Fibroblast of lung (primary cell): ENCODE measurements at places on chromosomes 13 and 19. TPM values are rescaled to one million over a fixed set of nuclear protein-coding genes. Genes with fewer than 3 reads are reported as not detected.

Gene TNNI3
- not detected in 2 replicates for total RNA-seq

Gene POP4
- total RNA-seq = 68.1 and 77.1 TPM in 2 replicates

Gene COMP
- 0.17 and 0.26 TPM in 2 replicates for total RNA-seq

Gene DOCK9
- 10.3 and 18.2 TPM in 2 replicates for total RNA-seq

Gene ZSCAN4
- total RNA-seq = not detected in 2 replicates

Gene TNFSF9
- total RNA-seq = 0.26 and 0.66 TPM in 2 replicates

Gene LGALS7
- not detected in 2 replicates for total RNA-seq

Gene POU2F2
- total RNA-seq = under 0.01 and 0.17 TPM in 2 replicates

Gene ZNF525
- total RNA-seq = 6.8 and 7.4 TPM in 2 replicates

Gene ZGLP1
- total RNA-seq = 0.51 and 0.66 TPM in 2 replicates

Gene PAF1
- total RNA-seq = 38.8 and 46.4 TPM in 2 replicates

Gene ZNF835
- 3.3 and 3.6 TPM in 2 replicates for total RNA-seq

Gene ZNF837
- 1.5 and 1.8 TPM in 2 replicates for total RNA-seq

Gene HSPH1
- total RNA-seq = 40.6 and 43.1 TPM in 2 replicates

Gene SYDE1
- 17.5 and 21.0 TPM in 2 replicates for total RNA-seq

Gene GSX1
- total RNA-seq = not detected in 2 replicates

Gene IGFL2
- not detected in 2 replicates for total RNA-seq

Gene SLC25A41
- total RNA-seq = under 0.01 and 0.26 TPM in 2 replicates

Gene SOX1
- not detected in 2 replicates for total RNA-seq

Gene FXYD1
- total RNA-seq = 4.5 and 11.3 TPM in 2 replicates

Gene SPACA7
- not detected in 2 replicates for total RNA-seq

Gene ZNF256
- 5.1 and 6.3 TPM in 2 replicates for total RNA-seq

Gene SPRY2
- total RNA-seq = 9.8 and 13.0 TPM in 2 replicates

Gene SCN1B
- total RNA-seq = 14.1 and 14.5 TPM in 2 replicates

Gene CEACAM1
- total RNA-seq = not detected in 2 replicates

Gene MAST1
- total RNA-seq = 0.26 and 1.3 TPM in 2 replicates

Gene NKG7
- not detected in 2 replicates for total RNA-seq

Gene FREM2
- under 0.01 TPM in 1 of 2 replicates, not detected in the other for total RNA-seq

Gene ZNF177
- 2.1 and 3.3 TPM in 2 replicates for total RNA-seq

Gene TMEM259
- total RNA-seq = 47.5 and 57.8 TPM in 2 replicates

Gene ACER1
- not detected in 2 replicates for total RNA-seq

Gene TMEM59L
- 0.33 and 0.51 TPM in 2 replicates for total RNA-seq

Gene IGLON5
- not detected in 2 replicates for total RNA-seq

Gene PEAK3
- total RNA-seq = not detected in 2 replicates

Gene PSG2
- total RNA-seq = not detected in 2 replicates

Gene ZNF442
- 2.3 and 5.1 TPM in 2 replicates for total RNA-seq

Gene RSPH6A
- total RNA-seq = 0.17 TPM in 1 of 2 replicates, not detected in the other

Gene LYL1
- under 0.01 and 1.2 TPM in 2 replicates for total RNA-seq

Gene RNF17
- not detected in 2 replicates for total RNA-seq

Gene ZNF793
- 2.6 and 5.9 TPM in 2 replicates for total RNA-seq

Gene SLC6A16
- total RNA-seq = under 0.01 TPM in 2 replicates

Gene XAB2
- total RNA-seq = 19.0 and 28.2 TPM in 2 replicates

Gene CTXN1
- total RNA-seq = 0.66 and 0.77 TPM in 2 replicates

Gene NLRP7
- total RNA-seq = not detected in 2 replicates

Gene MCEMP1
- total RNA-seq = not detected in 2 replicates

Gene ZNF132
- total RNA-seq = 9.5 and 14.5 TPM in 2 replicates

Gene CEACAM3
- not detected in 2 replicates for total RNA-seq

Gene LRRC8E
- total RNA-seq = 2.6 and 3.0 TPM in 2 replicates

Gene CBARP
- 1.5 TPM in 2 replicates for total RNA-seq

Gene LRG1
- not detected in 2 replicates for total RNA-seq

Gene FSD1
- 8.7 and 10.1 TPM in 2 replicates for total RNA-seq

Gene PLPP2
- total RNA-seq = 10.0 and 26.6 TPM in 2 replicates
